ENCODE measurements at places on chromosomes 6 and 20. TPM values are rescaled to one million over a fixed set of nuclear protein-coding genes. Genes with fewer than 3 reads are reported as not detected.

DNA sequence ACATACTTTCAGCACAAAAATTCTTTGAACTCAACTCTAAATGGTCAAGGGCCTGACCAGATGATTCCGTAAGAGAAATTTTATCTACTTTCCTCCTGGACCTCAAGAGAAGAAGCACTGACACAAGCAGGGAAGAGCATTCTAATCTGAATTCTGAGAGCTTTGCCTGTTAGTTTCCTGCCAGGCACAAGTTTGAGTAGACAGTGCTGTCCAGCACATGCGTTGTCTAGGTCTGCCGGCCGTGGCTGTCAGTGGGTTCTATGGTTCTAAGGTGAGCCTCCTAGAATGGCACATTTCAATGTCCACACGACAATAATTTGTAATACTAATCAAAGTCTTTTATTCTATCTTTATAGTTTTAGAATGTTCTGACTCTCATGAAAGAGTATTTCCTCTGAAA is 91.9 kb downstream of the RFPL4B start:
- no peak for DNase-seq

- DNase-seq, result no peak
Observed at GRCh38 chr6:152068622-152069261, 261.3 kb downstream of the ESR1 start.

The HSPA1B gene
- 215 TPM for total RNA-seq

The LHFPL5 gene
- total RNA-seq, result not detected

The LRFN2 gene
- total RNA-seq, result not detected

DNA sequence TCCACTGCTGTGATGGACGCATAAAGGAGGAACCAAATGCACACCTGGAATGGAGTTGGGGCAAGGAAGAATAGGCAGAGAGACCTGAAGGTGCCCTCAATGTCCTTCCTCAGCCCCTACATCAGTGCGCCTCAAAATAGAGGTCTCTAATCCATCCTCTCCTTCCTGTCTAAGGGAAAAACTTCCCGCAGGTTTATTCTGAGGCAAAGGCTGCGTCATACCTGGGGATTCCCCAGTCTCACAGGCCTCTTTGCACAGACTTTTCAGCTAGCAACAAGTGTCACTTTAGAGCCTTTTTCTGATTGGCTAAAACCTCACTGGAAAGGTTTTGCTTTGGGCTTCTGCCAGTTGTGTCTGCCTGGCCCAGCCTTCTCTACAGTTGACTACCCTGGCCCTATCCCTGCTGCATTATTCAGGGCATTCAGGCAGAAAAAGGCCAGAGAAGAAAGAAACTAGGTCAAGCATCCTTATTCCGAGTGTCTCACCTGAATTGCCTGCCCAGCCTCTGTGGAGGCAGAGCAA is 1.8 kb upstream of the HLA-DQB1 start:
- DNase-seq, result no peak

DNA sequence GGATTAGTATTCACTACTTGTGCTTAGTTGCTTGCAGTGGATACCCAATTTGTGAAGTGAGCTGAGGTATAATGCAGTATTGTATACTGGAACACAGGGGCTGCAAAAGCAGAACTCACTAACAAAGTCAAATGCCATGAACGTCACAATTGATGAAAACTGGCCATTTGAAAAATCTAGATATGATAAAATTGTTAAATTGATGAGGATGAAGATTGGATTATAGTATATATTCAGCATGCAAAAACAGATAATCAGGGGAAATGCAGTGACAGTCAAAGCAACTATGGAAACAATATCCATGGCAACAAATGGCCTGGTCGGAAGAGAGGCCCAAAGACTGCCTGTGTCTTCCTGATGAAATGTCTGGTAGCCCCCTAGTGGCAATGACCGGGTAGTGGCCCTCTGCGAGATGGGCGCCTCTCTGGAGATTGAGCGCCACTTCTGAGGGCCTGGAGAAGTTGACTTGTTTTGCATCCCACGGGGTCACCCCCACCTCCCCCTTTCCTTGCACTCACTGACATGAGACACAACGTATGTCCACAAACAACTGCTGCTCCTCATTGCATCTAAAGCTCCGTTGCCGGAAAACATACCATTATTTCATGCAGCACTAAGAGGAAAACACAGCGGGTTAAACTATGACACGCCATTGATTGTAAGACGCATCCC is 43.6 kb downstream of the C6orf15 start:
- peak; percentile 82 for DNase-seq

DNA sequence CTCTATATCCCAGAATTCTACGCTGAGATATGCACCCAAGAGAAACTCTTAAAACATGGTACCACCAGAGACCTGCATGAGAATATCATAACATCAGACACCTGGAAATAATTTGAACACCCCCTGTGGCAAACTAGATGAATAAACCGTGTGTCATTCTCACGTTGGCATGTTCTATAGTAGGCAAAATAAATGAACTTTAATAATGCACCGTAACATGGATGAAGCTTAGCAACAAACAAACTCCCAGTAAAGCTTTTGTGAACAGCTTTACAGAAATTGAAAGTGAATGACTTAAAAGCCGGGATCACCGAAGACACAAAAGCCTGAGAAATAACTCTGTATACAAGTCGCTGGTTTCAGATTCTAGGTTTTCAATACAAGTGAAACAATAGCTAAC is 1166.8 kb upstream of the CITED2 start:
- DNase-seq, result no peak

DNA sequence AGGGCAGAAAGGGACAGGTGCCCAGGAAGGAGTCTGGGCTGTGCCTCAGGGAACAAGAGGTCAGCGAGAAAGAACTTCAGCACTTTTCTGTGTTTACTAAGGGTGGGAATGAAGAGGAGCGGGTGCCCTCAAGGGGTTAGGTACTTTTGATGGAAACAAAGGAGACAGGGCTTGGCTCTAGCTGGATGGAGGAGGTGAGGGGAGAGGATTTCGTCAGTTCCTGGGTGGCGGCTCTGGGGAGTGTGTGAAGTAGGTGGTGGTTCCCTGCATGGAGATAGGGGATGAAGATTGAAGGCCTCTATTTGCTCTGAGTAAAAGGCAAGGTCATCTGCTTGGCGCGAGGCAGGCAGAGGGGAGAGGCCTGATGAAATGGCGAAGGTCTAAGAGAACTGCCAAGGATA is 40.0 kb upstream of the ANKRD60 start:
- DNase-seq, result no peak

GRCh38 chr6:164928057-164928727 is 381.2 kb downstream of the C6orf118 start:
- DNase-seq, result no peak

GRCh38 chr6:29791162-29791561 is 36.5 kb upstream of the HLA-G start:
- DNase-seq, result no peak

- no peak for DNase-seq
Observed at GRCh38 chr20:63156221-63156671, 59.7 kb downstream of the YTHDF1 start.

The SLC22A16 gene
- total RNA-seq, result 0.32 TPM

- no peak for DNase-seq
Observed at GRCh38 chr6:122818866-122819265, 29.8 kb downstream of the SMPDL3A start.

The KIF25 gene
- total RNA-seq, result not detected

GRCh38 chr20:4966826-4967751 is 34.2 kb downstream of the SLC23A2 start:
- no peak for DNase-seq

DNA sequence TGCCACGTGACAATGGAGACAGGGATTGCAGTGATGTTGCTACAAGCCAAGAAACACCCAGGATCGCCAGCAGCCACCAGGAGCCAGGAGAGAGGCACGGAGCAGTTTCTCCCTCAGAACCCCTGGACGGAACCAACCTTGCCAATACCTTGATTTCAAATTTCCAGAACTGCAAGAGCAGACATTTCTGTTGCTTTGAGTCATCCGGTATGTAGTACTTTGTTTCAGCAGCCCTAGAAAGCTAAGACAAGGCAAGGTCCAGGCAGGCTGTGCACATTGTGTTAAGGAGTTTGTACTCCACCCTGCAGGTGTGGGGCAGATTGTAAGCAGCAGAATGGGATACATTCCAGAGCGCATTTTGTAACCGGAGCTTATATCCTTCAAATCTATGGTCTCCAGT is 48.3 kb downstream of the TRERF1 start:
- DNase-seq, result no peak

- no peak for DNase-seq
Observed at GRCh38 chr20:63951398-63952209, 4.6 kb downstream of the UCKL1 start.

DNA sequence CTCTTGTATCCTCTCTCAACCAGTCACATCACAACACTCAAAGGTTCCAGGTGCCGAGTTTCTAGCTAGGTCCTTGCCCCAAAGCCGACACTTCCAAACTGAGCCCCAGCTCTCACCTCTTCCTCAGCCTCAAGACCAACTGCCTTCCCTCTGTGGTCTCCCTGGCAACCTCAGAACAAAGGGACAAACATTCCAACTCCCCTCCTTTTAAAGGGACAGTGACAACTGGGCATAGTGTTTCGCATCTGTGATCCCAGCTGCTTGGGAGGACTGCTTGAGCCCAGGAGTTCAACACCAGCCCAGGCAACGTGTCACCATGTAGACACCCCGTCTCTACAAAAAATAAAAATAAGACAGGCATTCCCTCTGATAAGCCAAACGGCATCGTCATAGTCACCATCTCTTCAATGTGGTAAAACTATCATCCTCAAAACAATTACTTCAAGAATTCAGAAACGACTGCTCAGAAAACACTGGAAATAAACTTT is 11.3 kb downstream of the DIDO1 start:
- DNase-seq, result no peak

The MARCKS gene
- total RNA-seq, result 28.4 TPM

DNA sequence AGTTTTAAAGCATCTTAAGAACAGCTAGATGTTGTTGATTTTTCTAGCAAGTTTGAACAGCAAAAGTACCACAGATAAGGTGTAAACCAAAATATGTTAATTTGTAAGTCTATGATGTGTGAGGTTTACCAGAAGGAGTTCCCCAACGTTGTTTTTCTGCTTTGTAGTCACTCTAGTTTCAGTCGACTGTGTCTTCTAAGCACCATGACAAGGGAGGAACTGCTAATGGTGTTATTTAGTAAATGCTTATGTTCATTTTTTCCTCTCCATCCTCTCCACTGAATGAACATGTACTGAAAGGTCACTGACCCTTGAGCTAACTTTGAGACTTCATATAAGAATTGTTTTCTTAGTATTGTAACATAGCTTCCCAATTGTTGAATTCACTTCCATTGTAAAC is 3.0 kb downstream of the ENPP3 start:
- DNase-seq, result no peak

The LRRC73 gene
- 1.6 TPM for total RNA-seq

Measured in Right ventricle myocardium inferior (tissue), 1 donor.